ENCODE measurements at places on chromosomes 16 and 17.

DNA sequence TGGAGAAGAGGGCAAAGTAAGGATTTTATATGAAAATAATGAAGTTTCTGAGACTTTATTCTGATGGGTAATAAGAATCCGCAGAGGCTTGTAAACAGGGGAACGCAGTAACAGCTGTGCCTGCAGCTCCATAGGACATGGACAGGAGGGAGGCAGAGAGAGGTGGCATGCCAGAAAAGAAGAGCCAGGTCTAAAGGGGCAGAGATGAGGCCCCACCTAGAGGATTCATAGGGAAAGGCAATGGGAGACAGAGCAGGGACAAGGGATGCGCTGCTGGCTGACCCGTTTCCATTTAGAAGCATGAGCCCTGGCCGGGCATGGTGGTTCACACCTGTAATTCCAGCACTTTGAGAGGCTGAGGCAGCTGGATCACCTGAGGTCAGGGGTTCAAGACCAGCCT, 340.3 kb upstream of the CDH5 start:
- no peaks in the 10 kb centered on the region for H3K4me1 ChIP-seq
- H3K27ac ChIP-seq: no peak overlapping the region
- H3K4me3 ChIP-seq: no peak overlapping the region
- H3K36me3 ChIP-seq: no peaks in the 10 kb centered on the region

GRCh38 chr16:58451265-58451689, 48.7 kb upstream of the NDRG4 start:
- H3K27me3 ChIP-seq: peaks cover 4% of the 10 kb centered on the region
- H3K4me3 ChIP-seq: no peak overlapping the region
- H3K36me3 ChIP-seq: no peaks in the 10 kb centered on the region
- no peak overlapping the region for H3K27ac ChIP-seq
- H3K4me1 ChIP-seq: no peaks in the 10 kb centered on the region
- DNase-seq: no peak

GRCh38 chr16:11198828-11199227, 57.2 kb downstream of the SOCS1 start:
- H3K4me3 ChIP-seq: no peak overlapping the region
- H3K4me1 ChIP-seq: peaks cover 10% of the 10 kb centered on the region
- H3K27me3 ChIP-seq: no peaks in the 10 kb centered on the region

GRCh38 chr16:2949705-2950352, 14.2 kb upstream of the KREMEN2 start:
- H3K27ac ChIP-seq: no peak overlapping the region
- DNase-seq: no peak
- H3K4me3 ChIP-seq: no peak overlapping the region
- no peaks in the 10 kb centered on the region for H3K4me1 ChIP-seq
- no peaks in the 10 kb centered on the region for H3K27me3 ChIP-seq

DNA sequence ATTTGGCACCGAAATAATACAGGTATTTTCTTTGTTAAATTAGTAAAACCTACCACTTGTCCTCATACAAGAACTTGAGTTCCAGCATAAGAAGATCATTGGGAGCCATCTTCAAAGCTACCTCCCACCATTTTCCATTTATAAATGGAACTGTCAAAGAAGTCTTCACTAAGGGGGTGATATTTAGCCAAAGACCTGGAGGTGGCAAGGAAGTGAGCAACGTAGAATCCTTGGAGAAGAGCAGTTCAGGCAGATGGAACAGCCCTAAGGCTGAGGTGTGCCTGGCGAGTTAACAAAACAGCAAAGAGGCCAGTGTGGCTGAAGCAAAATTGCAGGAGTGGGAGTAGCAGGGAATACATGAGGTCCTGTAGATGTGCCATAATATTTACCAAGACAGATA, 1.8 kb downstream of the KCNJ16 start:
- H3K4me3 ChIP-seq: no peak overlapping the region
- no peaks in the 10 kb centered on the region for H3K4me1 ChIP-seq
- H3K36me3 ChIP-seq: no peaks in the 10 kb centered on the region
- no peak for DNase-seq
- no peak overlapping the region for H3K27ac ChIP-seq

GRCh38 chr16:85090181-85090580, 22.1 kb downstream of the CIBAR2 start:
- DNase-seq: no peak
- no peak overlapping the region for H3K4me3 ChIP-seq
- peaks cover 31% of the 10 kb centered on the region for H3K4me1 ChIP-seq
- no peaks in the 10 kb centered on the region for H3K27me3 ChIP-seq

DNA sequence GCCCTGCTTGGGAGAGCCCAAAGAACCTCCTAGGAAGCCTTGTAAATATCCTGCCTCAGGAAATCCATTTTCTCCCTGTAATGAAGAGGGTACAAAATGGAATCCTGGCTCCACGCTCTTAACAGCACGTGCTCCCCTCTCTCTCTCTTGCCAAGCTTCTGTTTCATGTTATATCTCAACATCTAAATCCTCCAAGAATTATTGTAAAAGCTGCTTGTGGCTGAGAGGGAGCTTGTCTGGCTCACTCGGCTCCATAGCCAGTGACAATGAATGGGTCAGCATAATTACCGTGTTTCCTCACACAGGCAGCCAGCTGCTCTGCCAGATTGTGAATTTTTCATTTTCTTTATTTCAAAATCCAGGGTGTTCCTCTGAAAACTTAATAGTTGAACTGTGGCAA, 317.8 kb downstream of the RBFOX1 start:
- H3K27me3 ChIP-seq: no peaks in the 10 kb centered on the region
- H3K27ac ChIP-seq: no peak overlapping the region
- no peaks in the 10 kb centered on the region for H3K36me3 ChIP-seq
- no peak for DNase-seq
- no peaks in the 10 kb centered on the region for H3K4me1 ChIP-seq

- H3K27ac ChIP-seq: no peak overlapping the region
- no peak overlapping the region for H3K4me3 ChIP-seq
- peaks cover 4% of the 10 kb centered on the region for H3K27me3 ChIP-seq
- no peaks in the 10 kb centered on the region for H3K4me1 ChIP-seq
- DNase-seq: no peak
- H3K36me3 ChIP-seq: no peaks in the 10 kb centered on the region
These were observed 40.3 kb upstream of the GNG13 start for GRCh38 chr16:840561-841454.

GRCh38 chr17:54996441-54996840, 27.9 kb downstream of the STXBP4 start:
- H3K27ac ChIP-seq: no peak overlapping the region
- no peak for DNase-seq
- no peak overlapping the region for H3K4me3 ChIP-seq
- no peaks in the 10 kb centered on the region for H3K27me3 ChIP-seq
- no peaks in the 10 kb centered on the region for H3K4me1 ChIP-seq

- H3K27me3 ChIP-seq: no peaks in the 10 kb centered on the region
- H3K4me3 ChIP-seq: no peak overlapping the region
- no peak for DNase-seq
- no peaks in the 10 kb centered on the region for H3K36me3 ChIP-seq
- no peak overlapping the region for H3K27ac ChIP-seq
- H3K4me1 ChIP-seq: no peaks in the 10 kb centered on the region
These were observed 266.7 kb upstream of the CDH11 start for GRCh38 chr16:65388592-65388991.

DNA sequence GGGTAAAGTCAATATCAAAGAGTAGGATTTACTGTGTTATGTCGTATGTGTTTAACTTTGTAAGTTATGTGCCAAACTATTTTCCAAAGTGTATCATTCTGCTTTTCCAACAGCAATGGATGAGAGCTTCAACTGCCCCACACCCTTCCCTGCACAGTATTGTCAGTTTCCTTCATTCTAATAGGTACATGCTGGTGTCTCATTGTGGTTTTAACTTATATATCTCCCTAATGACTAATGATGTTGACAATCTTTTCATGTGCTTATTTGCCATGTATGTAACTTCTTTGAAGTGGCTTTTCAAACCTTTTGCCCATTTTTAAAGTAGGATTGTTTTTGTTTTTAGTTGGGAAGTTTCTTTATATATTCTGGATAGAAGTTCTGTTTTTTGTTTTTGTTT, 3.8 kb downstream of the DDX19B start:
- H3K4me3 ChIP-seq: no peak overlapping the region
- peaks cover 31% of the 10 kb centered on the region for H3K4me1 ChIP-seq

- no peak for DNase-seq
- H3K4me1 ChIP-seq: peaks cover 22% of the 10 kb centered on the region
- no peaks in the 10 kb centered on the region for H3K27me3 ChIP-seq
These were observed 9.7 kb upstream of the ARL5C start for GRCh38 chr17:39175695-39176093.

All from CD4-positive, alpha-beta T cell (primary cell).